ENCODE measurements at places on chromosomes 16 and 17.

GRCh38 chr16:1311738-1312466 is 2.5 kb downstream of the UBE2I start:
- DNase-seq = no peak

GRCh38 chr16:47888142-47888541 is 267.7 kb downstream of the ABCC12 start:
- DNase-seq = no peak

DNA sequence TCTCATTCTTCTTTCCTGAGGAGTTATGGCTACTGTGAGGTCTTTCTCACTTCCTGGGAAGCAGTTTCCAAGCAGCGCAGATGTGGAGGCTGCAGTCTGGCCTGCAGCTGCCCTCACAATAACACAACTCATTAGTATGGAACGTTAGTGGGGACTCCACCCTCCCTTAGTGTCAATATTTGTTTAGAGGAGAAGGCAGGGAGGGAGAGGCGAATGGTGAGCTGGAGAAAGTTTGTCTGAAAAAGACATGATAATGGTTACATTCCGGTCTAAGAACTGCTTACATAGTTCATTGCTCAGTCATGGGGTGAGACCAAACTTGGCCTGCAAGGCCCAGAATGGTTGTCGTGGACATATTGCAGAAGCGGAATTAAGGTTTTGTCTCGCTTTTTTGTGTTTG is 170.2 kb downstream of the HS3ST3B1 start:
- DNase-seq = no peak

DNA sequence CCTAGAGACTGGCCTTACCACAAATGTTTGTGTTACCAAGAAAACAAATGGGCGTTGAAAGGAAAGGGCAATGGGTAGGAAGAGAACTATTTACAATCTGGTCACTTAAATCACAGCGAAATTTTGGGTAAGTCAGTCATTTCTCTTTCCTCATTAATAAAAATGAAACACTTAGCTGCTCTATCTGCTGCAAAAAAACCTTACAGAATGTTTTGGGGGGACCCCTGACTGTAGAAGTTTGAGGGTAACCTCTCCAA is 742 bp upstream of the NUTF2 start:
- DNase-seq = no peak

DNA sequence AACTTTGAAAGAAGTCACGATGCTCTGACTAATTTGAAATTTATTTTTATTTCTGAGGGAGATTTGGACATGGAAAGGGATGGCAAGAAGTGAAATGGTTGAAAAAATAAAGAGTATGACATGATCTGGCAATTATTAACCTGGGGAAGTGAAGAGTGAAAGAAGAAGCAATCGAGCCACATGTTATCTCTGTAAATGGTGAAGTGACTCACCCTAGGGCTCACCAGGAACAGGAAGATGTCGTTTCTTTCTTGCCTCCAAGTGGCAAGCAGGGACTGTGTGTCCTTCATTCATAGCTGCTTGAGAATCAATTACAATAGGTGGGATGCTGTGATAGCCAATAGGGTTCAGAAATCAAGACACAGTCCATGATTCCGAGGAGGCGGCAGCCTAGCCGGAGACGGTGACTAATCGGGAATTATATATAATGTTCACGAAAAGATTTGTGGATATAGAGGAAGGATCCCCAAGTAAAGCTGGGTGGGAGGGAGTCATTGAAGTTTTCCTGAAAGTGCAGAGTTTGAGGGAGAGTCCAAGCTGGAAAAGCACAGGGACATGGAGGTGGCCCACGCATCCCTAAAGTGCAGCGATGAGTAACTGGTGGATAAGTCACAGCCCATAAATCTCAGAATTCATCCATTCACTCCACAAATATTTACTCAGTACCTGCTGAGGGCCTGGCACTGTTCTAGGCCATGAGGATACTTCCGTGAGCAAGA is 18.2 kb upstream of the KRT20 start:
- no peak for DNase-seq

- no peak for DNase-seq
These were observed 18.0 kb downstream of the C17orf67 start for GRCh38 chr17:56815711-56816110.

DNA sequence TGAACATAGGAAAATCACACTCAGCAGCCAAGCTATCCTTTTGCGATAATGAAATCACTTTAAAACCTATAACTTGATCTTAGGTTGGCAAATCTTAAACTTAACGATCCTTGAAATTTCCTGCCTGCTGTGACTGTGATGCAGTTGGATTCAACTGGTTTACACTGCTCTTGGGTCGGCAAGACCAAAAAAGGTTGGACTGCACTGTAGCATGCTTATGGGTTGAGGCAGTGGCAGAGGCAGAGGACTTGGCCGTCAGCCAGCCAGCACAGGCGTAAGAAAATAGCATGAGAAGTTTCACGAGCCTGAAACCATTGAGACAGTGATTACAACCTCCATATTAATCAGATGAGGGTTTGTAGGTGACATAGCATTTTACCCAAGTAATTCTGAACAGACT is 21.4 kb downstream of the WSB1 start:
- DNase-seq = peak; percentile 84

GRCh38 chr17:82013341-82013740 is 9.3 kb downstream of the CENPX start:
- DNase-seq = peak; percentile 58

DNA sequence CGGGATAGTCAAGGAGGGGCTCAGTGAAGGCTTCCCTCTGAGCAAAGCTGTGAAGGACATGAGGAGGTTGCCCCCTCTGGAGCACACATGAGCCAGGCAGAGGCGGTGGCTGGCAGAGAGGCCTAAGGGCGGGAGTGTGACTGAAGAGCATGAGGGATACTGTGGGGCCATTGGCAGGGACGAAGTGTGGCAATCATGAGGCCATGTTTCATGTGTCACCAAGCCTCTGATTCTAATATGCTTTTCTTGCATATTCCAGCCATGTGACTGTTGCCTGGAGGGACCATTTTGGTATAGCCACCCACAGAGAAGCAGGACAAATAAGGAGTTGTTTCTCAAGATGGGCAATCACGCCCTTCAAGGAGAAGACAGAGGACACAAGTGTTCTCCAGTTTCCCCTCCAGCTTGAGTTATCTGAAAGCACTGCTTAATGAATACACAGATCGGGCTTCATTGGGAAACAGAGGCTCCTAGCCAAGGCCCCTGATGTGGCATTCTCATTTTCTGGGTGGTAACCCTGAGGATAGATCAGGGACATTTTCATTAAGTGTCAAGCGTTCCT is 68.0 kb downstream of the AKAP1 start:
- no peak for DNase-seq

DNA sequence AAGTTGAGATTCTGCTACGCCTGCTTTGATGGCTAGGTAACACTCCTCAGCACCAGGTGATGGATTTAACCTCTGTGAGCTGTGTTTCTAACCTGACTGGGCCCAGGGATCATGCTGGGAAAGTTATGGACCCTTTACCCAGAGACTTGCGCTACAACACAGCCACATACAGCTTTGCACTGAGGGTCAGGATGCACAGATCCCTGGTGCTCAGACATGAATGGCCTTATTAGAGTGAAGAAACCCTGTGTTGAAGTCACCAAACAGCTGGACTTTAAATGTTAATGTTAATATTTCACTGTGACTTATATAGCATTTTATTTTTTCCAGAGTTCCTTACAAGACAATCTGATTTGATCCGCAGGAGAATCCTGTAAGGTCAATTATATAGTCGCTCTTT is 114.3 kb downstream of the MSI2 start:
- no peak for DNase-seq

DNA sequence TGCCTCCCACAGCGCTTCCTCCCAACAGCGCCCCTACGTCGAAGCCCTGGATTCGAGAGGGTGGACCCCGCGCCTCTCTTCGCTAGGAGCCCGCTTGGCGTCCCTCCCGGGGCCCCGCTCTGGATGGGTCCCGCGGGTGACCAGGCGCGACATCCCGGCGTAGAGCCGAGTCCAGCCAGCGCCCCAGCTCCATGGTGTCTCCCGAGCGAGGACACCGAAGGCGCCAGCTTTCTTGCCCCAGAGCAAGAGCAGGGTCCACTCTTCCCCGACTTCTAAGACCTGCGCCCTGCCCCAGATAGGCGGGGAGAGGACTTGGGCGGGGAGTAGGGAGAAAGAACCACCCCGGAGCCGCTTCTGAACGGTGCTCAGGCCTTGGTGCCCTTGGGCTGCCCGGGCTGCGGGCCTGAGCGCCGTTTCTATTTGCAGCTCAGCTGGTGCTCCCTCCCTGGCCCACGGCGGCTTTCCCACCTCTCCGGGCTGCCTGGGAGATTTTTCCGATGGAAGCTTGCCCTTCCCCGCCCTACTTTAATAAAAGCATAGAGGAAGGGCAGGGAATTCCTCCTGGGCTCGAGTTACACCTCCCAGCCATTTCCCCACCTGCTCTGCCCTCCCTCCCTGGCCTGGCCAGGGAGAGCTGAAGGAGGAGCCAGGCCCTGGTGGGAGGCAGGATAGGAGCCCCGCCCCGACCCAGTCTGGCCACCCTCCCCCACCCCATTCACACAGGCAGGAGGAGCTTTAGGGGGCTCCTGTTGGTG is 1.8 kb downstream of the MMP15 start:
- no peak for DNase-seq

DNA sequence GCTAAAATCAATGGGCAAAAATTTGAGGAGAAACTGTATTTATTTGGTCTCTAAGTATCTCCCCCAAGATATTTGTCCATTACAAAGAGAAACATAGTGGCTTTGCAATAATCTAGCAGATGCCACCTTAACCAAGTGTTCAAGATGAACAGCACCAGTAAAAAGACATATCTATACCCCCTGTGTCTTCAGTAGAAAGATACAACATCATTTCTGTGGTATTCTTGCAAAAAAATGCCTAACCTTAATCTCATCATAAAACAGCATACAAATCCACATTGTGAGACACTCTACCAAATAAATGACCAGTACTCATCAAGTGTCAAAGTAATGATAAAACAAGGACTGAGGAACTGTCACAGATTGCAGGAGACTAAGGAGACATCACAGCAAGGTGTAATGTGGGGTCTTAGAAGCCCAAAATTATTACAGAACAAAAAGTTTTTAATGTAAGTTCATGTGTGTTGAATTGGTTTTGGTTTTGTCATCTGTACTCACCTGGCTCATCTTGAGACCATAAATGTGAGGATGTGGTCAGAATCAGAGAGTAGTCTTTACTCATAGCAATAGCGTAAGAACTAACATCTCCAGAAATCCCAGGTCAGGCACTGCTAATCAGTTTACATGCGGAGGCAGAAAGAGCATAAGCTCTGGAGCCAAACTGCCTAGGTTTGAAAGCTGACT is 77.2 kb downstream of the AATF start:
- no peak for DNase-seq

GRCh38 chr16:85443116-85443515 is 170.0 kb upstream of the GSE1 start:
- DNase-seq = no peak

- DNase-seq = peak; percentile 82
These were observed 8.6 kb downstream of the CARHSP1 start for GRCh38 chr16:8859913-8860881.

DNA sequence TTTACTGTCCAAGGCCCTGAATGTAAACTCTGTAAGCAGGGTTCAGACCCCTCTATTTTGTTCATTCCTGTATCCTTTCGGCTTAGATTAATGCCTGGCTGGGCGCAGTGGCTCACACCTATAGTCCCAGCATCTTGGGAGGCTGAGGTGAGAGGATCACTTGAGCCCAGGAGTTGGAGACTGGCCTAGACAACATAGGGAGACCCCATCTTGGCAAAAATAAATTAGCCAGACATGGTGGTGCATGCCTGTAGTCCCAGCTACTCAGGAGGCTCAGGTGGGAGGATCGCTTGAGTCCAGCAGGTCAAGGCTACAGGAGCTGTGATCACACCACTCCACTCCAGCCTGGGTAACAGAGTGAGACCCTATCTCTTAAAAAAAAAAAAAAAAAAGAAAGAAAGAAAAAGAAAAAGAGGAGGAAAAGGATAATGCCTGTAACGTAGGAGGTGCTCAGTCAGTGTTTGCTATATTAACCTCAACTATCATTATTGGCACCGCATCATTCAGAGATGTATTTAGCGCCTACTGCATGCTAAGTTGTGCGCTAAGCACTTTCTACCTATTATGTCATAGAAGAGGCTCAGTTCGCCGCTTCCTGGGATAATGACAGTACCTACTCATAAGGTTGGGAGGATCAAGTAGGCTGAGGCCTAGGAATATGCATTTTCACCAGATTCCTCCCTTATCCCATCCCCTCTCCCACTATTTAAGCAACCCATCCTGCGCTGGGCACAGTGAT is 5.0 kb downstream of the SOCS1 start:
- no peak for DNase-seq

GRCh38 chr17:76530811-76531485 is 6.6 kb downstream of the CYGB start:
- no peak for DNase-seq

DNA sequence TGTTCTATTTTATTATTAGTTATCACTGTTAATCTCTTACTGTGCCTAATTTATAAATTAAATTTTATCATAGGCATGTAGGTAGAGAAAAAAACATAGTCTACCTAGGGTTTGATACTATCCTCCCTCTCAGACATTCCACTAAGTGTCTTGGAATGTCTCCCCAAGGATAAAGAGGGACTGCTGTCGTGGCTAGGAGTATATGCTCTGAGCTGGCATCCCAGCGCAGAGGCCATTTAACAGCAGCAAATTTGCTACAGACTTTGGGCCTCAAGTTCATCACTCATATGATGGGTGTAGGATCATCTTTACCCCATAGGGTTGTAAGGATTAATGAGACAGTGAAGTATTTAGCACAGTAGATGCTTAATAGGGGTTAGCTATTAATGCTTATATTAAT is 56.7 kb downstream of the ZFHX3 start:
- no peak for DNase-seq

GRCh38 chr16:49213594-49213993 is 68.0 kb downstream of the CBLN1 start:
- no peak for DNase-seq

DNA sequence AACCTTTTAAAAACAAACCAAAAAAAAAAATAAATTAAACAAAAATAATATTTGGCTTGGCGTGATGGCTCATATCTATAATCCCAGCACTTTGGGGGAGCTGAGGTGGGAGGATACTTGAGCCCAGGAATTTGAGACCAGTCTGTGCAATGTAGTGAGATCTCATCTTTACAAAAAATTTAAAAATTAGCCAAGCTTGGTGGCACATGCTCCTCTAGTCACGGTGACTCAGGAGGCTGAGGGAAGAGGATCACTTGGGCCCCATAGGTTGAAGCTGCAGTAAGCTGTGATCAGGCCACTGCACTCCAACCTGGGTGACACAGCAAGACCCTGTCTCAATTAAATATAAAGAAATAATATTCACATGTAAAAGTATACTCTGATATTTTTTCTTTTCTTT is 12.2 kb downstream of the GNGT2 start:
- no peak for DNase-seq

DNA sequence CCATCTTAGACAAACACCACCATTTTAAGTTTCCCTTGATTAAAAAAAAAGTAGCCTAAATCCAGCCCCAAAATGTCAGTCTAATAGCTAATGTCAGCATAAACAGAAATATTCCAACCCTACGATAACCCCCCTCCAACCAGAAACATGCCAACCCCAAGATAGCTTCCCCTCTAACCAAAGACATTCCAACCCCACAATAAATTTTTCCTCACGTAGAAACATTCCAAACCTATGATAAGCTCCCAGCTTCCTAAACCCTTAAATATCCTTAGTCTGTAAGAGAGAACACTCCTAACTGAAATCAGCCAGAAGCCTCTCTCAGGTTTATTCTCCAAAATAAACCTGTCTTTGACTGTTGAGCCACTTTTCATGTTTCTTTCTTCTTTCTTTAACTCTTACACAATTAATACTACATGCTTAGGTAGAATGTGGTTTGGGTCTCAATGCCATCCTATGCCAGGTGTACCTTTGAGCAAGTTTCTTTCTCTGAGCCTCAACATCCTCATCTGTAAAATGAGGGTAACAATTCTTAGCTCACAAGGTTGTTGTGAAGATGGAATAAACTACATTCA is 10.5 kb upstream of the KRT38 start:
- DNase-seq = no peak

- DNase-seq = peak; percentile 22
These were observed 762 bp downstream of the CDK12 start for GRCh38 chr17:39461926-39462569.

Measured in uterus (tissue), 4 donors.